ENCODE measurements at places on chromosomes 16 and 17.

- no peak for DNase-seq
Observed at GRCh38 chr17:77128896-77129567, 11.7 kb upstream of the SEC14L1 start.

GRCh38 chr17:50090071-50090470 is 5.1 kb upstream of the PDK2 start:
- no peak for DNase-seq

DNA sequence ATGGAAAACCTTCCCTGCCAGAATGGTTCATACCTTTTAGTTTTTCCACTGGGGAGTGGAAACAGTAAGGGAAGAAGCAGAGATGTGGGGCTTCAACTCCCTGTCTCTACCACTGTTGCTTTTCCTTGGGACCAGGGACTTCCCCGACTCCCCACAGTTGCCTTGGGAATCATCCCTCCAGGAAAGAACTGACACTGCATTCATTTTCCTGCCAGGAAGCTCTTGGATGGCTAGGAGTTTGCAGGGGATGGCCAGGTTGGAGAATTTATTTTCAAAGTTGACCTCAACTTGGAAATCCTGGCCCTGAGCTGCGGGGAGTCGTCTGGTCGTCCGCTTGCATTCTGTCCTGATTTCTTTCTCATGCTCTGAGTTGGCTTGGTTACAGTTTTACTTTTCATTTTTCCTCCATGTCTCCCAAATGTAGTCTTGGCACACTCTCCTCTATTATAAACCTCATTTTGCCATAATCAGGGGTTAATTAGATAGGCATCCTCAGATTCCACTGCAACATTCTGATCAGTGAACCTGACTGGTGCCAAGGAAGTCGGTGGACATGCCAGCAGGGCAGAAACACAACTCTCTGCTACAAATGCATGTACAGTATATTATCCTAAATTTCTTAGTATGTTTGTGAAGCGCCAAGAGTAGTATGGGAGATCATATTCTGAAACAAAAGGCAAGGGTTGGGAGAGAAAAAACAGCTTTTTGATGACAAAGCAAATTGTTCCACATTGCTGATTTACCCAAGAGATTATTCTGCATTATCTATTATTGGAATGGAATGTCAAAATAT is 220.5 kb upstream of the XYLT1 start:
- no peak for DNase-seq

DNA sequence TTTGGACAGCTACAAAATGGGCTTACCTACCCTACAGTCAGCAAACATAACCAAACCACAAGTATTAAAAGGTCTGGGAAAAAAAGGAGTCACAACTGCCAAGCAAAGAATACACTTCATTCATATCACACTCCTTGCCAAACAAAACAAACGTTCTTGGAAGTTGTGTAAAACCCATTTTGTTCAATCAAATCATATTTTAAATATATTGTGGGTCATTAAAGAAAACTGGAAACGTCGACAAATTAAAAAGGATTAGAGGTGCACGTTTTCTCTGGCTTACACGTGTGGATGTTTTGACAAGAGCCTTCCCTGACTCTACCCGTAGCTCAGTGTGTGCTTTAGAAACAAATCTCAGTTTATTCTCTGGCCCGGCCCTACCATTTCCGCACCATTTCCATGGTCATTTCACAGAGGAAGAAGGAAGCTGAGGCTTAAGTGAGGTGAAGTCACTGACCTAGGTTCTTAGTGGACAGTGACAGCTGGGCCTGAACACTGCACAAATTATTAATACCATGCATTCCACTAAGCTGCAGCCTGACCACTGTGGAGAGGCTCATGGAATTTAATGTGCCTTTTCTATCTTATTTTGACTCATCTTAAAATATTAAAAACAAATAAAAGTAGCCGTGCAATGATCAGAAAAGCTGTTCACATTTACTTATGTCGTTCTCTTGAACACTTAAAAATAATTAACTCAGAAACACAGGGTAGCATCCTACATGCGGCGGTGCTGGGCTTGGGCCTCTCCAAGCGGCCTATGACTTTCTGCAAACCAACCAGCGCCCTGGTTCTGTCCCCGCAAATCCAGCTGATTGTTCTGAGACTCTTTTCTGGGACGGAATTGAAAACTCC is 968 bp downstream of the CEP112 start:
- DNase-seq: no peak

DNA sequence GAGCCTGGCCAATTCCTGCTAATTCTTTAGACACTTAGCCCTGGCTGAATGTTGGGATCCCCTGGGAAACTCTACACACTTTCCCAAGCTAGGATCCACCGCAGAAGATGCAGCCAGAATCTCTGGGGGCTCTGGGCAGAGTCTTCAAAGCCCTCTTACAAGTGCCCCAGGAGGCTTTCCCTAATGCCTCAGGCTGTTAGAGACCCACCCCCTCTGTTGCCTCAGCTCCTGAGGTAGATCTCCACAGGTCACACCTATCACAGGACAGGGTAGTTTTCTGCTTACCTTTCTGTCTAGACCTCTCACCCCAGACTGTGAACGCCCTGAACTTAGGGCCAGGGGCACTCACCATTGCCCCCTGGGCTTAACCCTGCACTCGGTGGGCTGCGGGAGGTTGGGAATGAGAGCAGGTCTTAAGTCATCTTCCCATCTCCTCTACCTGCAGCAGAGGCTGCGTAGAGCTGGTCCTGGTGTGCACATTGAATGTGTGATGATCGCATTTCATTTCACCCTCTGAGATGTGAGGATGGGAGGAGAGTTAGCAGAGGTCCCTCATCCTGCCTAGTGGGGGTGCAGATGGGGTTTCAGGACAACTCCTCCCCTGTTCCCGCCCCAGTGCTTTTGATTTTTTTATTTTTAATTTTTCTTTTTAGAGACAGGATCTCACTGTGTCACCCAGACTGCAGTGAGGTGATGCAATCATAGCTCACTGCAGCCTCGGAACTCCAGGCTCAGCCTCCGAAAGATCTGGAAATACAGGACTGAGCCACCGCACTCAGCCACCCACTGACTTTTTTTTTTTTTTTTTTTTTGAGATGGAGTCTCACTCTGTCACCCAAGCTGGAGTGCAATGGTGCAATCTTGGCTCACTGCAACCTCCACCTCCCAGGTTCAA is 89.0 kb upstream of the LHX1 start:
- DNase-seq: no peak

GRCh38 chr17:48751733-48752398 is 23.3 kb upstream of the HOXB13 start:
- no peak for DNase-seq

- DNase-seq: no peak
Observed at GRCh38 chr17:66165537-66166123, 26.3 kb downstream of the CEP112 start.

DNA sequence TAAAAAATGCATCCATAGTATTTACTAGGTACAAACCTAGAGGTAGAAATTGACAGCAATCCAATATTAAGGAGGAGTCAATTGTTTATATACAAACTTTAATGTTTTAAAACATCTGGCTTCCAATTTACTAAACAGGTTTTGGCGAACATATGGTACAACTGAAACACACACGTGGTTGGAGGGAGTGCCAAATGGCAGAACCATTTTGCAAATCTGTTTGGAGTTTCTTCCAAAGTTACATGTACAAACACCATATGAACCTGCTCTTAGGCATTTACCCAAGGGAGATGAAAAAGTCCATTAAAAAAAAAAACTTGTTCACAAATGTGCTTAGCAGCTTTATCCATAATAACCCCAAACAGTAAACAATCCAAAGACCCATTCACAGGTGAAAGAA is 159.8 kb upstream of the MYOCD start:
- no peak for DNase-seq

- DNase-seq: peak; percentile 94
Observed at GRCh38 chr17:2814481-2815341, 18.5 kb downstream of the RAP1GAP2 start.

GRCh38 chr16:67544844-67545664 is 16.4 kb downstream of the RIPOR1 start:
- no peak for DNase-seq

DNA sequence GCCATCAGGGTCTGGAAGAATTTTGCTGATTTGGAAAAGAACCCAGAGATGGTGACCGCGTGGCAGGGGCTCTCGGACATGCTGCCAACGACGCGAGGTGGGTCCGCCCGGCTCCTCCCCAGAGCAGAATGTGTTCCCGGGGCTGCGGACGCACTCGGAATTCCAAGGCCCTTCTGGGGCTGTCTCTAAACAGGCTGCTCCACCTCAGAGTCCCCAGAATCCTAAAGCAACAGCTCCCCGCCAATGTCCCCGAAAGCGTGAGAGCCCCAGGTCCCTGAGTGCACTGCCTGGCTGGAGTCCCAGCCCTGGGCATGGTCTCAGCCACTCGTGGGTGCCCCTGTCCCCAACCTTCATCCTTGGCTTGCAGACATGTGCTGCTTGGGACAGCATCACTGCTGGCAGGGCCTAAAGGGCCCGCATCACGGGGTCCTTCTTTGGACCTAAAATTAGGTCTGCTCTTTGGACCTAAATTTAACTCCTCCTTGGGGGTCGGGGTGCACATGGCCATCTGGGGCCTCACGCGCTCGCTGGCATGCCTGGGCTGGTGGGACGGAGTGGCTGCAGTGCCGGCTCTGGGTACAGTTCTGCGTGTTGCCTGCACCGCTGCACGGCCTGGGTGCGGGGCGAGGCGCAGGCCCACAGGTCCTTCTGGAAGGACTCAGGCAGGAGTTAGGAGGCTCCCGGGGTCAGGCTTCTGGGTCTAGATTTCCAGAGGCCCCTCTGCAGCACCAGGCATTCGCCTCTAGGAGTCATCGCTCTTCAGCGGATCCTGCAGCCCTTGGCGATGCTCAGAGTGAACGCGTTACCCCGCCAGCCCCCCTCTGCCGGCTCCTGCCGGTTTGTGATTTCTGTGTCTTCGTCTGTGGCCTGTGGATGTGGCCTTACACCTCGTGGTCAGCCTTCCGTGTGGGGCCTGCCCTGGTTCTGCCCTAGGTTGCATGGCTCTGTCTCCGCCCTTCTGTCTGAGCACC is 41.9 kb upstream of the CHMP6 start:
- DNase-seq: no peak

DNA sequence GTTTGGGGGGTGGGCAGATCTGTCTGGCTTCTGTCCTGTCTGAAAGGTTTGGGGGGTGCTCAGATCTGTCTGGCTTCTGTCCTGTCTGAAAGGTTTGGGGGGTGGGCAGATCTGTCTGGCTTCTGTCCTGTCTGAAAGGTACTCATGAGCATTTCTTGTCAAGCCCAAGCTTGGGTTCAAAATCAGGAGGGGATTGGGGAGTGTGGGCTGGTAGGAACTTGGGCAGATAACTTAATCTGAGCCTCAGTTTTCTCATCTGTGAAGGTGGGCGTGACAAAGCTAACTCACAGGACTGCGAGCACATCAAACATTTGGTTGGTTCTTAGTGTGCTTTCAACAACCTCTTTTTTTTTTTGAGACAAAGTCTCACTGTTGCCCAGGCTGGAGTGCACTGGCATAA is 35.2 kb downstream of the HAPSTR1 start:
- no peak for DNase-seq

DNA sequence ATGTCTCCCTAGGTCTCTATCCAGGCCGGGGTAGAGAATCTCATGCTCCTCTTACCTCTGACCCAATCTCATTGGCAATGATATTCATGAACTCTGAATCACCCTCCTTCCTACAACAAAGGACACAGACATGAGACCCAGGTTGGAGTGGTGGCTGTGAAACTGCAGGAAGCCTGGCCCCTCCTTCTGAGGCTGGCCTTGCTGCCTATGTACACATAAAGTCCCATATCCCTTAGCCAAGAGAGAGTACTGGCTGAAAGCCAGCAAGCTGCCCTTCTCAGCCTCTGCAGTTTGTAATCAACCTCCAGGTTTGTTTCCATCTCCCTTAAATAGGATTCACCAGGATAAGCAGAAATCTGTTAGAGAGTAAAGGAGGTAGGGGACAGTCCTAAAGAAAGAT is 10.6 kb downstream of the AARSD1 start:
- DNase-seq: no peak

DNA sequence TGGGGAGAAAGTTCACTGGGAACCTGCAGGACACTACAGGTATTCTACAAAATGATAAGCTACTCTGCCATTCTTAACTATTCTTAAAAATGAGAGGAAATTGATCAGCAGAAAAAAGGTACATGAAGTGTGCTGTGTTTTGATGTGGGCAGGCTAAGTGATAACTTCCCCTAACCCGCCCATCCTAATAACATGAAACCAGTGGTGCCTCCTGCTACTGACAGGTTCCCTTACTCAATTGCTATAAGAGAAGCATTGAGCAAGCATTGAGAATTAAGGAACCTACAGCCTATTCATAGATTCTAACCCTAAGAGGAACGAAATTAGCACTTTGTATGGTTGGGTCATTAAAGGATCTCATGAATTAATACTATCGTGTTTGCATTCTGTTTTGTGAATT is 18.9 kb downstream of the XYLT1 start:
- peak; percentile 30 for DNase-seq

- peak; percentile 74 for DNase-seq
Observed at GRCh38 chr17:6421700-6422604, 13.0 kb downstream of the AIPL1 start.

DNA sequence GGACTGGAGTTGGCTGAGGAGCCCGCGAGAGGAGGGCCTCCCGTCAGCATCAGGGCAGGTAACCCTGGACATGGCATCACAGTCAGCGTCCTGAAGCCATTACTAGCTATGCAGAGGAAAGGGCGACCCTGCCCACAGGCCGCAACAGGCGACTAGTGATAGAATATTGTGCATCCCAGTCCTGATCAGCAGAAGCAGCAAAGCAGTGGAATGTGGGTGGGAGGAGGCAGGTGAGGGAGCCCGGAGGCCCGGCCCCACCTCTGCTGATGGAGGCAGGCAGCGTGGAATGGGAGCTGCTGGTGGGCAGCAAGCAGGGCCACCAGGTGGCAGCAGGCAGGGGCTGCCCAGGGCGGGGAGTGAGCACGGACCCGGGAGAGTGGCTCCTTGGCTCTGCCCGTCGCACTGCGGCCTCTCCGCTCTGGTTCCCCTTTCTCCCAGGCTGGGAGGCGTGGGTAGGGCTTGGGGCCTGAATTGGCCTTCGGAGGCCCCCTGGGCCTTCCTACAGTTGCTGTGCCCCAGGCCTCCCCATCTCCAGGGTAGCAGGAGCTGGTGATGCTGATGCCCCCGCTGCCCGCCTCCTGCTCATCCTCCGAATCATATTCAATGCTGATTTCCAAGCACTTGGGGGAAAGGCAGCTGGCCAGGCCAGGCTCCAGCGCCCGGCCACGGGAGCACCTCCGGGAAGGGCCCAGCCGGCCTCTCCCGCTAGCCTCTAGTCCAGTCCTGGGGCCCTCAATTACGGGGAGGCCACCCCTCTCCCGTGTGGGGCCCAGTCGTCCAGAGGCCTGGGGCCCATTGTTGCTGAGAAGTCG is 20.2 kb downstream of the TSPOAP1 start:
- DNase-seq: peak; percentile 37

GRCh38 chr16:73036074-73036826 is 11.7 kb downstream of the ZFHX3 start:
- peak; percentile 17 for DNase-seq

DNA sequence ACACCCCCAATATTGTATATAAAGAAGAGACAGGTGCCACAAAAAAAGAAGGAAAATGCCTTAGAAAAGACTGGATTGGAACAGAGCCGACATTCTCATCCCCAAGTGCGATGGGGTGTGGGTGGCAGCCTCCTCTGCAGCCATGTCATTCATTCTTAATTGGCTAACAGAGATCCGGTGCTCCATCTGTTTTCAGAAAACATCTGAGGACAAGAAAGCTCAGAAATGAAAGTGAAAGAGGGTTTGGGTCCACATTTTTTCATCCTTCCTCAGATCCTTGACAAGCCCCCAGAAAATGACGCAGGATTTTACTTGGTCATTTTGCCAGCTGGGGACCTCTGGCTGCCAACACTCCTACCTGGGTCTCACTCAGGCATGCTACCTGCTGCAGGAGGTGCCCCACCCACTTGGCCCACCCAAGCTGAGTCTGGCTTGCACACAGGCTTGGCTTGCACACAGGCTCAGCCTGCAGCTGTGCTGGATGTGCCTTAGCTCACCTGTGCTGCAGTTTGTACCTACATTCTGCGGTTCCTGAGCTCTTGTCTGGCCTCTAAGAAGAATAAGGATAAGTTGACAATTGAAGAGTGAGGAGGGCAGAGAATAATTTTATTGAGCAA is 21.9 kb downstream of the KIF2B start:
- DNase-seq: no peak

Measured in CD4-positive, alpha-beta T cell treated with Interleukin-1 beta for 1 hour (primary cell).